ENCODE measurements at places on chromosomes 16 and 17.

DNA sequence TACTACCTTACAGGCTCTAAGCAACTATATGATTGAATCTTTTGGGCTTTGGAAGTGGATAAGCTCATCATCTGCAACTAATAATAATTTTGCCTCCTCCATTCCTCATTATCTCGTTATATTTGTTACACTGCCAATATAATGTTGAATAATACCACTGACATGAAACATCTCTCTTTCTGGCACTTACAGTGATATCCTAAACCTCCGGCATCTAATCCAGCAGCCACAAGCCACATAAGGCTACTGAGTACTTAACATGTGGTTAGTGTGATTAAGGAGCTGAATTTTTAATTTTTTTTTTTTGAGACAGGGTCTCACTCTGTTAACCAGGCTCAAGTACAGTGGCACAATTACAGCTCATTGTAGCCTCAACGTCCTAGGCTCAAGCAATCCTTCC, 9.6 kb downstream of the CDC42EP4 start:
- no peak for DNase-seq

DNA sequence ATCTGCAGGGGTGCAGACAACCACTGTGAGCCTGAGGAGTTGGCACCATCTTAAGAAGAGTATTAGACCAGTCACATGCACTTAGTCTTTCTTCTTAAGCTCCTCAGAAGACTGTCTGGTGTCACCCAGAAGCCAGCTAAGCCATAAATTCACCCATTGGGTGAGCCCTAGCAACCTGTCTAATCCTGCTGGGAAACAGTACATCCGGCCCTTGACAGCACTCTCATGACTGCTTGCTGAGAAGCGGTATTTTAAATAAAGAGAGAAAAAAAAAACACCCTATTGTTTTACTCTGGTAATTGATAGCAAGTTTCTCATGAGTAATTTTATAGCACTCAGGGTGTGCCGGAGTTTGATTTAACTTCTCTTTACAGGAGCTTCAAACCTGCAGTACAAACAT, 134.7 kb downstream of the SOX9 start:
- DNase-seq: peak; percentile 98

DNA sequence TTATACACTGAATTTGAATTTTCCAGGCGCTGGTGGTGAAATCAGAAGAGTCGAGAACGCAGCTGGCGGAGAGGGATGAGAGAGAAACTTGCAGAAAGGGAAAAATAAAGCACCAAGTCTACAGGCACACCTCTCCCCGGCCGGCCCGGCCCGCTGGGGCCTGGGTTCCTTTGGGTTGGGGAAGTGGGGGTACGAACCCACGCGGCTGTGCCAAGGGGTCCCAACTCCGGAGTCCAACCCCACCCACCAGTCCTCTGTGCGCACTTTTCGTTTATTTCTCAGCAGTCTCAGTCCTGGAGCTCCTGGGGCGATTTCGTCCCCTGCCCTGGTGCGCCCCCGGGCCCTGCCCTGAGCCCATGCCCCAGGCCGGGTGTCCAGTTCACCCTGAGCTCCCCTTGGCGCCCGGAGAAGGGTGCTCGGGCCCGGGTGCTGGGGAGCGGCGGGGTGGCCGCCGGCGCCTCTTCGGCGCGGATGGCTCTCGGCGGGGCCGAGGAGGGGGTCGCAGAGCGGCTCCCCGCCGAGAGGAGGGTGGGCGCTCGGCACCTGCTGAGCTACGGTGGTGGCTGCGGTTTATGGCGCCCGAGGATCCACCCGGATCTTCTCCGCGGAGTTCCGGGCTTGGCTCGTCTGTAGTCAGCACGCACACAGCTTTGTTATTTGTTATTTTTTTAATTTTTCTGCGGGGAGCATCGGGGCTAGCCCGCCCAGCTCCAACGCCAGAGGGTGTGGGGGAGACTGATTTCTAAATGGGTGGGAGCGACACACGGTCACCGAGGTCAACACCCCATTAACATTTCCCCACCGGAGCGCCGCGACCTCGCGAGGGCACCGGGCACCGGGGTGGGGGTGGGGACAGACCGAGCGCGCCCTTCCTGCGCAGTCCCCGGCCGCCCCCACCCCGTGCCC, 15.7 kb upstream of the CBX8 start:
- DNase-seq: no peak

DNA sequence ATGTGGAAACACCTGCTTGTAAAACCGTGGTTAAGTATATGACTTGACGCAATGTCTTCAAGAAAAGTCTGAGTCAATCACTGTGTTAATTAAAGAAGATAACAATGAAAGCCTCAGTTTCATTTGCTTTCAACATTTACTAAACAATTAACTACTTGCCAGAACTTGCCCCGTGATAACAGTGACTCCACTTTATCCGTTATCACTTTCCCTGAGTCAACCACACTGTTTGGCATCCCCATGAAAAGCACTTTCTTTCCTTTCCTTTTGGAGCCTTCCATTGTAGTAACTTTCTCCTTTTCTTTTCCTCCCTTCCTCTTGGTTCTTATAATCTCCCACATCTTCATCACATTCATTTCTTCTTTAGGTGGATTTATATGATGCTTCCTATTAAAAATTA, 435.1 kb upstream of the GOT2 start:
- DNase-seq: no peak

- DNase-seq: no peak
These were observed 20.9 kb downstream of the HLF start for GRCh38 chr17:55285340-55286301.

GRCh38 chr17:42566215-42566882, 551 bp upstream of the MLX start:
- DNase-seq: no peak

DNA sequence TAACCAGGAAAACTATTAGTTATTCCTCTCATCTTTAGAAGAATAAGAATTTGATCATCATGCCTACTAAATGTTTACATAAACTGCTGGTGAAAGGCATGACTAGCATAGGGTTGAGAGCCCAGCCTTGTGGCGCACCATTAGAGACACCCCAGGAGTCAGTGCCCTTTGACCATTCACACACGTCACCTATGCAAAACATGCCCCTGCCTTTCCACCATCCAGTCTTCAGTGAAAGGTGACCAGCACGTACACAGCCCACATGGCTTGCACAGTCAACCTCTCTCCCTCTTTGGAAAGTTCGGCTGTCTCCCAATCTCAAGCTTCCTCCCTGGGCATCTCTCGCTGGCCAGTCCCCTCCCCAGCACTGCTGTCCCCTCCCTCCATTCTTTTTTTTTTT, 150.3 kb downstream of the ENGASE start:
- DNase-seq: no peak

GRCh38 chr16:3729161-3730112, 12.1 kb upstream of the TRAP1 start:
- no peak for DNase-seq

GRCh38 chr17:64767269-64767997, 105.3 kb upstream of the SMURF2 start:
- DNase-seq: no peak

GRCh38 chr17:7248796-7249195, 2.7 kb downstream of the CTDNEP1 start:
- DNase-seq: no peak

DNA sequence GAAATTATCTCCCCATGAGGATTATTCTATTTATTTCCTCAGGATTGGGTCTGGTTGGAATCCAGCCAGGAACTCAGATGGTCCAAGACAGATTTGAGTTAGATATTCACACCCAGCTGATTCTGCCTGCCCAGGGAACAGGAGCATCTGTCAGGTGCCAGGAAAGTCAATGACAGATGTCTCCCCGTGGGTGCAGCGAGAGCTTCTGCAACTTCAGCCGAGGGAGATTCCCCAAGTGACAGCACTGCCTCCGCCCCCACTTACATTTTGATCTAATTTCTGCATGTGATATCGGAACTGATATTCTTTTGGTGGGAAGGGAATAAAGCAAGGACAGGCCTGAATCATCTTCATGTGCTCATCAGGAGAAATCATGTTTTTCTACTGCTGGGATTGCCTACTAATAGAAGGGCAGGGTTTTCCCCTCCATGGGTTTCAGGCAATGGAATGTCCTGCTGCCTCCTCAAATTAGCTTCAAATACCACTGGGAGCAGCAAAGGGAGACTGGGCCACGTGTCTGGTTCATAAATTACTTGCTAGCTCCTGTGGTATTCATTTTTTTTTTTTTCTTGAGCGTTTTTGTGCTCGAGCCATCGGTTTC, 15.7 kb upstream of the DHX8 start:
- DNase-seq: peak; percentile 85

DNA sequence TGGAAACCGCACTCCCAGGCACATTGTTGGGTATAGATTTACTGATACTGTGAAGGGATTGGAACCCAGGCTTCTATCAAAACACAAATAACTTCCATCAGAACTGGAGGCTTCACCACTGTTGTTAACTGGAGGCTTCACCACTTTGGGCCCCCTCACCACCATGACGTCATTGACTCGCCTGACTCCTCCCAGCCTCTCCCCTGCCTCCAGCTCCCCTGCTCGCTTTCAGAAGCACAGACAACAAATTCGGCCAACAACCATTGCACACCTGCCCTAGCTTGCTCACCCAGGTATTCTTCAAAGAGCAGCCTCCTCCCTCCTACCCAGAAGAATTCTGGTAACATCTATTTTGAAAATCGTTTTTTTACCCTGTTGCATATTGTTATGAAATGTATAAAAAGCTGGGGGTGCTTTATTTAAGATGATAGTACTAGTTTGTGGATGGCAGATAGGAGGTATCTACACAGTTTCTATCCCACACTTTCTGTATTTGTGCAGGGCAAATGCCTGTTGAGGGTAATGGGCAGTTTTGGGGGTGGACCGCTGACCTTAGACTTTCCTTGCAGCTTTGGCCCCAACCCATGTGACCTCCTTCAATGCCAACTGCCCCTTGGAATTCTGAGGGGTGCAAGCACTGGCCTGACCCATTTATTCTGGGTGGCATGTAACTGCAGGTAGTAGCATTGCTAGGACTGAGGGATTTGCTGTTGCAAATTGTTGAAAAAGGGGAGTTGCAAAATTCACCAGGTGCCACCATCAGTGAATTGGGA, 54.1 kb downstream of the HLF start:
- DNase-seq: no peak

- no peak for DNase-seq
These were observed 25.1 kb upstream of the SLC47A1 start for GRCh38 chr17:19508577-19508867.

- no peak for DNase-seq
These were observed 12.1 kb upstream of the DBNDD1 start for GRCh38 chr16:90031186-90031930.

GRCh38 chr16:17224879-17225281, 245.9 kb downstream of the XYLT1 start:
- DNase-seq: no peak

GRCh38 chr16:83308414-83308813, 499.4 kb upstream of the HSBP1 start:
- no peak for DNase-seq

DNA sequence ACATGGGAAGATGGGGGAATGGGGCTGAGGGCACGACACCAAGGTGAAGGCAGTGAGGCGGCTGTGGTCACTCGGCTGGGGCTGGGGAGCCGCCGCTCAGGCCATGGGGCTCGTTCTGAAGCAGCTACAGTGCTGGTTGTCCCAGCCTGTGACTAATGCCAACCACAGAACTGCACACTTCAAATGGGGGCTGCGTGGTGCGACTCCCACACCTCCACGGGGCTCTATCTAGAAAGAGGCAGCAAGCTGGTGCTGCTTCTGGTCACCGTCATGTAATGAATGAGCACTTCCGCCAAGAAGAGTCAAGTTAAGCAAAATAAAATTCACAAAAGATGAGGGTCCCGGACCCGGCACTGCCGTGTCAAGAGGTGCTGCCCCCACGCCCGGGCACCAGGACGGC, 20.0 kb downstream of the GALNS start:
- no peak for DNase-seq

- DNase-seq: no peak
These were observed 107.5 kb upstream of the ZNF750 start for GRCh38 chr17:82947051-82947991.

DNA sequence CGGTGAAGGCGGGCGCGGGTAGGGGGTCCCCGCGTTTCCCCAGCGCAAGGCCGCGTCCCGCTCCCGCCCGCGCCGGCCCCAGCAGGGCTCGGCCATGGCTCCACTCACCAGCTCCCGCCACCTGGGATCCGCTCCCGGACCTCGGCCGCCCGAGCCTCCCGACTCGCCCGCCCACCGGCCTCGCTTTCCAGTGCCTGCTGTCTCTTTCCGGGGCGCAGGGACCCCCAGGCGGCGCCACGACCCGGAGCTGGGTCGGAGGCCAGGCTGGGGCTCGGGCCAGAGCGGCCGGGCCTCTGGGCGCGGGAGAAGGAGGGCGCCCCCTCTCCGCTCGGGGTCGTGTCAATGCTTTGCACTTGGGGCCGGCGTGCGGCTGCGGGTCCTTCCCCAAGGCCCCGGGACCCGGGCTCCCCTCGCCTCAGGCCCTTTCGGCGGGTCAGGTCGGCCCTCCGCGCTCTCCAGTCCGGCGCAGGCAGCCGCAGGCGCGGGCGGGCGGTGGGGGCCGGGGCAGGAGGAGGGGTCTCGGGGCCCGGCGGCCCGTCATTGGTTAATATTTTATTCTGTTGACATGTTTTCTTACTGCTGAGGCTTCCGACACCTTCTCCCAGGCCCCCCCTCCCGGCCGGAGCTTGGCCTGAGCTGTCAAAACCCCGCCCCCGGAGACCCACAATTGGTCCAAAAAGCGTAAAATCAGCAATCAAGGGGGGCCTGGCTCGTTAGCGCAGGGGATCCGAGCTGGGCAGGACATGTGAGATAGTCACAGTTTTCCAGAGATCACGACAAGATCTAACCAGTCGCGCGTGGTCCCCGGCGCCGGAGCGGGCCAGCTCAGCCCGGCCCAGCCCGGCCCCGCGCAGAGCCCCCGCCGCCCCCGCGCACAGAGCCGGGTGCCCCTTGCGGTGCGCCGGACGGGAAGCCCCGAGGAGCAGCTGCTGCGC, at the start of gene TBX2:
Gene TBX2, plus strand, starts transcription at position 713 of the 935 bp plus-strand sequence. CDS start 334 bp downstream, outside the sequence.
- no peak for DNase-seq

GRCh38 chr17:10777890-10778289, 26.0 kb downstream of the TMEM238L start:
- no peak for DNase-seq

DNA sequence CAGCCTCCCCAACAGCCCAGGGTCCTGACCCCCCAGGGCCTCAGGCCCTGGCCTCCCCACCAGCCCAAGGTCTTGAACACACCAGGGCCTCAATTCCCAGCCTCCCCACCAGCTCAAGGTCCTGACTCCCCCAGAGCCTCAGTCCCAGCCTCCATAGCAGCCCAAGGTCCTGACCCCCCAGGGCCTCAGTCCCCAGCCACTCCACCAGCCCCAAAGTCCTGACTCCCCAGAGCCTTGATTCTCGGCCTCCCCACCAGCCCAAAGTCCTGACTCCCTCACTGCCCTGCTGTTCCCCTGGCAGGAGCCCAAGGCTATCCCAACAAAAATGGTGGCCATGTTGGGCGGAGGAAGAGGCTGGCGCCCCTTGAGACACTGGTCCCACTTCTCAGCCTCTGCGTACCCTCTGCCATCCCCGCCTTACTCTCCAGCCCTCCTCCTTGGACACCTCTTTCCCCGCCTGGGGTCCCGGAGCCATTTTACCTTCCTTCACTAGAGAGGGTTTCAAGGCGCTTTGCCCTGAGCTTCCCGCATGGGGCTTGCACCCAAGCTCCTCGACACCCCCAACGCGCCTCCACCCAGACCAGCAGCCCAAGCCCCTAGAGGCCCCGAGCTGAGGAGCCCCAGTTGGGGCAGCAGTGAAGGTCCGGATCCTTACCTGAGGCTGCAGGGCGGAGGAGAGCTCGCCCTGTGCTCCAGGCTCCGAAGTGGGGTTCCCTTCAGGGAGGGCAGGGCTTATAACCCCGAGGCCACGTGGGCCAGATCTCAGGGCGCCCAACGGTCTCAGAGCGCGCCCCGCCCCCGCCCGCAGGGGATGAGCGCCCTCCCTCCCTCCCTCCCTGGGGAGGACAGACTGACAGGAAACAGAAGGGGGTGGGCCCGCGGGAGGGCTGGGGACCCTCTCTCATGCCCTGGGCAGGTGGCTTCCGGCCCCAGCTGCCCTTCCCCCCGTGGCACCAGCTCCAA, 3.5 kb upstream of the TSPOAP1 start:
- no peak for DNase-seq
